ENCODE measurements at places on chromosomes 5 and 9.

GRCh38 chr5:135678640-135679268, 100.0 kb upstream of the CXCL14 start:
- DNase-seq = no peak

- DNase-seq = no peak
Observed at GRCh38 chr5:83919071-83920041, 198.7 kb upstream of the HAPLN1 start.

GRCh38 chr9:136757751-136758140, 297 bp downstream of the LCN8 start:
- DNase-seq = no peak

DNA sequence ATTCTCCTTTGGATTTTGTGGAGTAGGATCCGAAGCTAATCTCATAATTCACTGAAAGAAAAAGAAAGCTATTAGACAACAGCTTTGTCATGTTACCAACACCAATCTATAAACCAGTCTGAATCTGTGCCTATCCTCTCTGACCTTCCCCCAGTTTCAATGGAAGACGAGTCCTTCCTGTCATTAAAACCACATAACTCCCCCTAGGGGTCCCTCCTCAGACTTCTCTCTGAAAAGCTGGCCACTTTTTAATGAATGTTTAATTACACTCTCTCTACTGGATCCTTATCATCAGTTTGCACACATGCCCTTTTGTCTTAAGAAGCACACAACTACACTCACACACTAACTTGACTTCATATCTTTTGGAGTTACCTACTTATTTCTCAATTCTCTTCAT, 98.0 kb upstream of the TSLP start:
- DNase-seq = no peak

GRCh38 chr5:10151656-10152055, 98.0 kb downstream of the ATPSCKMT start:
- DNase-seq = no peak

DNA sequence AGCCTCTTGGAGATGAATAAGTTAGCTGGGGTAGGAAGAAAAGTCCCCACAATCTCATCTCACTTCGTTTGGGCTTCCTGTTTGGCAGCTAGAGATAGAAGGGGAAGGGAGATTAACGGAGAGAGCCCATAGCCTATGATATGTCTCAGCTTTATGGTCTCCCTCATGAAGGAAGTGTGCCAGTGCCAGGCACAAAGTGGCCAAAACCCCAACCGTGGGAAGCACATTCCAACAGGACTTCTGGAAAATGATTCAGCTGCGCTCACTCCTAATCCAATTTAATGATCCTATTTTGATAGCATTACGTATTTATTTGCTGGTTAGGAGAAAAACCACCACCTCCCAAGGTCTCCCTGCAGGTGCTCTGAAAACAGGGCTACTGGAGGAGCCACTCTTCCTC, 303.1 kb upstream of the CLINT1 start:
- no peak for DNase-seq
